ACHN (cell line): ENCODE measurements at places on chromosomes 1 and 21.

DNA sequence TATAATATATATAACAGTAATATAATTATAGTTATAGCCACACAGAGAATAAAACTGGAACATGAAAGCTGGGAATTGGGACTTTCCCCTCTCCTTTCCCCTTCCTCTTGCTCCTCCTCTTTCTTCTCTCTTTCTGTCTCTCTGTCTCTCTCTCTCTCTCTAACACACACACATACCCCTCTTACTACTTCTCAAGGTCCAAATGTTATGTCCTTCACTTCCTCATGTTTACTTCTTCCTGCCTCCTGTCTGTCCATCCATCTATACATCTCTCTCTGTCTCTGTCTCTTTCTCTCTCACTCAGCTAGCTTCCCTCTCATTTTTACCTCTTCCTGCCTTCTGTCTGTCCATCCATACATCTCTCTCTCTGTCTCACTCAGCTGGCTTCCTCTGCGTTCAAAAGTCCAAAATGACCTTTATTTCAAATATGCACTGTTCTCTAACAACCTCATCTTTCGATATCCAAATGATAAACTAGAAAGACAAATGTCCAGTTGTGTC is 261.1 kb downstream of the SIPA1L2 start:
- DNase-seq: no peak

- DNase-seq: no peak
Observed at GRCh38 chr1:153515504-153516394, 20.0 kb downstream of the S100A6 start.

DNA sequence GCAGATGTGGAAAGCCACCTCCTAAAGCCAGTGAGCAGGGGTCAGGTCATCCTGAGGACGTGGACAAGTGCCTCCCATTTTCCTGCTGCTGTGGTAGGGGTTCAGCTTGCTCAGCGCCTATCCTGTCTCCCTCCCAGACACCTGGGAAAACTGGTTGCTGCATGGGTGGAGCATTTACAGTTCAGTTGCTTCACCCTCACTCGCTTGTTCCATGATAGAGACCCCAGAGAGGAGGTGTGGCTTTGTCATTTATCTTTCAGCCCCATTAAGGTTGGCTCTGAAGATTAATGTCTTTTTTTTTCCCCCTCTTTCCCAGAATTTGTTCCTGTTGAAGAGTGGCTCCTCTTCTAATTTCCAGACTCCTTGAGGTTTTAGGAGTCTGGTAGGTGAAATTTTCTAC is 9.2 kb downstream of the VANGL1 start:
- no peak for DNase-seq

- no peak for DNase-seq
Observed at GRCh38 chr1:63642901-63643300, 49.7 kb downstream of the PGM1 start.

DNA sequence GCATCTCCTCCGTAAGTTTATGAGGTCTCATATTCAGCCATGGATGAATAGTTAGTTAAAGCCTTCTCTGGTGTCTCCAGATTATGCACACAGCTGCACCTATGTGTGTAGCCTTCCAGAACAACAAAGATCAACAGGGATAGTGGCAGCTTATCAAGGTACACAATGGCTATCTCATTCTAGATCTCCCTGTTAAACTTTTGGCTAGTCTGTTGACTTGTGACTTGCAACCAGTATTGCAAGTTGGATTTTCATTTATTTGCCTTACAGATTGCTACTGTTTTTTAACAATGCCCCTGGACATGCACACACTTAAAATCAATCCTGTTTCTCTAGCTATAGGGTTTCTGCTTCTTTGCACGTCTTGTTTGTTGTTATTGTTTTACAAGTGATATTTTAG is 363.2 kb downstream of the OMA1 start:
- DNase-seq: no peak

DNA sequence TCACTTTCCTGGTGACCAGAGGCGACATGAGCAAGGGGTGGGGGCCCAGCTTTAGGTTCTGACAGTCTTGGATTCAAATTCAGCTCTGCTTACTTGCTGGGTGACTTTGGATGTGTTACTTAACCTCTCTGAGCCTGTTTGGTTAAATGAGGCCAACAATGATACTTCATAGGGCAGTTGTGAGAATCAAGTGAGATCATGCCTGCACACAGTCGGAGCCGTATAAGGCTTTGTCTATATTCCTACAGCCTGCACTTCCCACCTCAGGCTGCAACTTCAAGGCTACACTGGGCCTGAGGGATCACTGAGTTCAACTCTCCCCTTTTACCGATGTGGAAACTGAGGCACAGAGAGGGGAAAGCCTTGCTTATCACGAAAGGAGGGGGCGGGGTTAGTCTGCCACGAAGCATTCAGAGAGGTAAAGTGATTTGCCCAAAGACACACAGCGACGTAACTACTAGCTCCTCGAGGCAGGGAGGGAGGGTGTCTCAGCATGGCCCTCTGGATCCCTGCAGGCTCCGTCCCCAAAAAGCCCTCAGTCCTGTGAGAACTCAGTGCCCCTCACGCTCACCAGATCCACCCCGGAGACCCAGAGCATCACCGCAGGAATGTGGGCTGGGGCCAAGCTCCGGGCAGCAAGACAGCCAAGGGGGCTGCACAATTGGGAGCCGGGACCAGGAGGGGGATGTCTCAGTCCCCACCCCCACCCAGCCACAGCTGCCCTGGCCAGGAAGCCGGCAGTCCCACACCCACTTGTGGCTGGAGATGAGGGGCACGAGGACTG is 25.0 kb downstream of the SDC3 start:
- DNase-seq: no peak

DNA sequence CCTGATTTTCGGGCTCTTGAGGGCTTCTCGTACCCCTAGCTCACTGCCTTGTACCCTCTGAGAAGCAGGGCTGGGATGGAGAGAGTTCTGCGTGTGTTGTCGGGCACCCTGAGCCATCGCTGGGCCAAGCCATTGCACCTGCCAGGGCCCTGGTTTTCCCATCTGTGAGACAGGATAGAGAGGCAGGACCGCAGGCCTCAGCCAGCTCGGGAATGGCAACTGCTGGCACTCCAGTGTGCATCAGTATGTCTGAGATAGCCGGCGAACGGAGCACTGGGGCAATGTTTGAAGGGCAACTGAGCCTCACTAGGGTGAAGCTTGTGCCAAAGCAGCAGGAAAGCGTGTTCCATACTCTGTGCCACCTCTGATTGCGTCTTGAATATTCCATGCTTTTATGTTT is 66.9 kb downstream of the TENT5C start:
- no peak for DNase-seq

- DNase-seq: no peak
Observed at GRCh38 chr1:110280804-110281203, 58.4 kb upstream of the RBM15 start.

GRCh38 chr1:163874070-163874469 is 552.3 kb downstream of the NUF2 start:
- no peak for DNase-seq

- DNase-seq: no peak
Observed at GRCh38 chr1:19307794-19308508, 4.0 kb downstream of the AKR7A2 start.

DNA sequence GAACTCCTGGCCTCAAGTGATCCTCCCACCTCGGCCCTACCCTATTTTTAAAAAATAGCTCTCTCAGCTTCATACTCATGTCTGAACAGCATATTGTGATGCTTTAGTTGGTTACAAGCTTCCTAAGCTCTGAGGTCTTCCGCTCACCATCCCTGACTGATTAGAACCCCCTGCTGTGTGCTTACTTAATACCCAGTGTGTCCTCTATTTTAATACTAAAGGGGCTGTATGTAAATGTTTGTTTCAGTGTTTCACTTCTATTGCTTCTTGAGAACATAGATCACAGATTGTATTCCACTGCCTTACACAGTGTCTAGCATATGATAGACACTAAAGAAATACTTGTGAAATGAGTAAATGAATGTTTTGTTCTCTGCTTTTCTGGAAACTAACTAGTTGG is 29.8 kb downstream of the ZYG11B start:
- DNase-seq: no peak

DNA sequence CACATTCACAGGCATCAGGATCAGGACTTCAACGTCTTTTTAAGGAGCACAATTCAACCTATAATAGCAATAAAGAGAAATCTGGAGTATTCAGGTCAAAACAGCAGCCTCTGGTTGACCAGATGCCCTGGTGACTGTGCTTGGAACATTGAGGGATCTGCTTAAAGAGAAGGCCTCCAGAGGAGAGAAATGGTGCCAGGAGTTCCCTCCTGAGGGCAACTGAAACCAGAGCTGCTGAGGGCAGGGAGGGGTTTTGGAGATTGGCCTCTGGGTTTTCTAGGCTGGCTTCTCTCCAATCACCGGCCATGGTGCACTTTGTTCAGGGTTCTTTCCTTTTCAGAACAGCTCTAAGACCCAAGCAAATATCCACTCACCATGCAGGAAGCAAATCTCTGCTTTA is 190.7 kb upstream of the KIAA0040 start:
- DNase-seq: no peak

- no peak for DNase-seq
Observed at GRCh38 chr1:175935566-175936115, 192.2 kb upstream of the TNR start.

- no peak for DNase-seq
Observed at GRCh38 chr1:76013206-76013581, 61.4 kb upstream of the ST6GALNAC3 start.

GRCh38 chr1:44020464-44020863 is 10.8 kb downstream of the SLC6A9 start:
- no peak for DNase-seq

DNA sequence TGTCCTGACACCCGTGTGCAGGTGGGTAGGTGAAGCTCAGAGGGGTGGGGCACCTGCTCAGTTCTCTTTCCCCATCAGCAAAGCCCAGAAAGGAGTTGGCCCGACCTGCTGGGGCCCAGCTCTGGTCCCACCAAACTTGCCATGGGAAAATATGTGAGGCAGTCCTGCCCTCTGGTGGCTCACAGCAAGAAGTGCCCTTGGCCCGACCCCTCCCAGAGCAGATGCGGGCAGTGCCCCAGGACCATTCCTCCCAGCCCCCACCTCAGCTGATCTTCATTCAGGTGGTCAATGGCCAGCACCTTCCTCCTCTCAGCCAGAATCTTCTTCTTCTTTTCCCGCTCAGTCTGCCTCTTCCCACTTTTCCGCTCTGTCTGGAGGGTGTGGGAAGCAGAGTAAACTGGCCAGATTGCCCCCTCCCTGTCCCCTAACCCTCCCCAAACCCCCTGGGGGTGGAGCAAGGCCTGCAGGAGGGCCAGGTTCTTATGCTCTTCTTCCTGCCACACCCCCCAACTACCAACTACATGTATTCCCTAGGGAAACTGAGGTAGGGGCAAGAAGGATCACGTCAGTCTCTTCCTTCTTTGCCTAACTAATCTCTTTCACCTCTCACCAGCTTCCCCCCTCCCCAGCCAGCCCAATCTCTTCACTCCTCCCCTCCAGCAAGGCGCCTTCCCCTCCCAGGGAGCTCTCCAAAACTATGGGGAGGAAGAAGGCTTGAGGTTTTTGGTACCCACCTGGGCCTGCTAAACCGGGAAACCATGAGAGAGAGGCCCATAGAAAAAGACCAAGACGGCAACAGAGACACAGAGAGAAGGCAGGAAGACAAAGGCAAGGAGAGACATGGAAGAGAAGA is 15.6 kb downstream of the TNNT2 start:
- DNase-seq: peak; percentile 56

DNA sequence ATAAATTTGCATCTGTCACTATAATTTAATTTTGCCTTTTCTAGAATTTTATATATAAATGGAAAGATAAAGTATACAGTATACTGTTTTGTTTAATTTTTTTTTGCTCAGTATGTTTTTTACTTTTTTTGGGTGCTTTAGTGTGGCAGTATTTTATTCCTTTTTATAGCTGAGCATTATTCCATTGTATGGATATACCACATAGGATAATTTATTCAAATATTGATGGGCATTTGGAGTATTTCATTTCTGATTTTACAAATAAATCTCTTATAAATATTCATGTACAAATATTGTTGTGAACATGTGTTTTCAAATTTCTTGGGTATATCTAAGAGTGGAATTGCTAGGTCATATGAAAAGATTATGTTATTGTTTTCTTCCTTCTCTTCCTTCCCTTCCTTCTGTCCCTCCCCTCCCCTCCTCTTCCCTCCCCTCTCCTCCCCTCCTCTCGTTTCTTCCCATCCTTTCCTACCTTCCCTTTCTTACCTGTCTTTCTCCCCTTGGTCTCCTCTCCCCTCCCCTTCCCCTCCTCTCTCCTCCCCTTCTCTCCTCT is 18.5 kb downstream of the SLC35A3 start:
- DNase-seq: no peak

GRCh38 chr21:34319585-34319984 is 44.2 kb upstream of the KCNE2 start:
- no peak for DNase-seq

- DNase-seq: no peak
Observed at GRCh38 chr1:33661811-33662454, 189.5 kb downstream of the ZSCAN20 start.

- peak; percentile 74 for DNase-seq
Observed at GRCh38 chr1:184212649-184213314, 161.3 kb downstream of the TSEN15 start.

DNA sequence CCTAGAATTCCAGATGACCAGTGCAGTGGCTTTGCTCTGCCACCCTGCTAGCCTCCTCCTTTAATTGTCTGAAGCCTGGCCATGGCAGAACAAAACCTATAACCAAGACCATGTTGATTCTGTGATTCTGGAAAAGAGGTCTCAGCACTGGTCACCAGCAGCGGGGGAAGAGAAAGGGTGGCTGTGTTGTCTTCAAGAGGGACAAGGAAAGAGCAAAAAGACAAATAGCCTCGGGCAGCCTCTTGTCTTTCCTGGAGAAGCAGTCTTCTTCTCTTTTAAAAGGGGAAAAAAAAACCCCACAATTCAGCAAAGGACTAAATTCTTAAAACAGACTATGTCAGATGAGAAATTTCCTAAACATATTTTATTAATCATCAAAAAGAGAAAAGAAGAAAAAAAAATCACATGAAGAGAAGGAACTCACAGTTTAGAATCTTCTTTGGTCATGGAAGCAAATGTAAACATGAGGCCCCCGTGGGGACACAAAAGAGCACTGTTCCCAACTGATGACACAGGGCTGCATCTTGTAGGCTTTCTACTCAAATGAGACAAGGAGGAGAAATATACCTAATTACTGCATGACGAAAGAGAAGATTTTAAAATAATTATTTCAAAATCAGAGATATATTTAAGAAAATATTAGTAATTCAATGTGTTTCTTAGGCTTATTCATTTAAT is 36.3 kb upstream of the RAP1GAP start:
- no peak for DNase-seq

DNA sequence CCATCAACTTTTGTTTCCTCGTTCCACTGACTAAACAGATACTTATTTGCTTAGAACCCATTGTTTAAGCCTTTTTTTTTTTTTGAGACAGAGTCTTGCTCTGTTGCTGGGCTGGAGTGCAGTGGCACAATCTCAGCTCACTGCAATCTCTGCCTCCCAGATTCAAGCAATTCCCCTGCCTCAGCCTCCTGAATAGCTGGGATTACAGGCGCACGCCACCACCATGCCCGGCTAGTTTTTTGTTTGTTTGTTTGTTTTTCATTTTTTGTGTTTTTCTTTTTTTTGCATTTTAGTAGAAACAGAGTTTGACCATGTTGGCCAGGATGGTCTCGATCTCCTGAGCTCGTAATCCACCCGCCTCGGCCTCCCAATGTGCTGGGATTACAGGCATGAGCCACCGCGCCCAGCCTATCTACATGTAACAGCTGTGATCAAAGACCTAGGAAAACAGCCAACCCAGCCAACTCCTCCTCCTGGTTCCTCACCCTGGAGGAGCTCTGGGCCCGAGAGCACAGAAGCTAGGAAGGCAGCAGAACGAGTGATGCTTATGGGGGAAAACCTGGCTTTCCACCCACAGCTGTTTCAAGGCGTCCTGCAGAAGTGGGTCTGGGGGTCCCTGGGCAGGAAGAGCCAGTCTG is 32.9 kb downstream of the KCNN3 start:
- no peak for DNase-seq
